Mesenchymal stem cell (in vitro differentiated cells and primary cell): ENCODE measurements at places on chromosomes 2 and 18.
A peak's percentile ranks its signal among the peaks of the same experiment; 100 is the strongest.

DNA sequence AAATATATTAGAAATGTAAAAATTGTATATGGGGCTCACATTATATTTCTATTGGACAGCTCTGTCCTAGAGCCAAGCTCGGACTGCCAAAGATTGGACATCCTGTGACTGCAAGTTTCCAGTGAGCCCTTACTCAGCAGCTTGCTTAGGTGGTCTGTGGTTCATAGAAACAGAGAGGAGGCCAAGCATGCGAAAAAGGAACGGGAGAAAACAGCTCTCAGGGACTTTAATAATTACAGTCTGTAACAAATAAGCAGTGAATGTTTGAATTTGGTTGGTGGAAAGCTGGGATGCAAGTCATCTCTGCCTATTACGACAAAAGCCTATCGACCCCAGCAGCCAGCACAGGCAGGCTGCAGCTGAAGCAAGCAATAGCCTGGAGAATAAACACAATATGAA is 35.6 kb downstream of the WIPF1 start:
- DNase-seq = no peak
- H3K27me3 ChIP-seq = no peaks in the 10 kb centered on the region
- H3K27ac ChIP-seq = no peak overlapping the region
- peaks cover 16% of the 10 kb centered on the region for H3K36me3 ChIP-seq
- no peak overlapping the region for H3K4me3 ChIP-seq

DNA sequence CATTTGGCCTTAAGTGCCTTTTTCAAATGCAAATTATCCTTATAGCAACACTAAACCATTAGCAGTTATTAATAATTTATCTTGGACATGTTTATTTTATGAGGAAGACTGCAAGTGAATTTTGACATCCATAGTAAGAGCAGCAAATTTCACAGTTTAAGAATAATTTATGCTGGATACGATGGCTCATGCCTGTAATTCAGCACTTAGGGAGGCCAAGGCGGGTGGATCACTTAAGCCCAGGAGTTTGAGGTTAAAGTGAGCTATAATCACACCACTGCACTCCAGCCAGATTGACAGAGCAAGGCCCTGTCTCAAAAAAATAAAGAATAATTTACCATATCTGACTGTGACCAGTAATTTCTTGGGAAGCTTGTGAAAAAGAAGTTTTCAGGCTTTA is 286.2 kb downstream of the TMX3 start:
- DNase-seq = peak; percentile 59
- H3K27ac ChIP-seq = peak overlapping the region; percentile 74
- no peaks in the 10 kb centered on the region for H3K27me3 ChIP-seq
- no peaks in the 10 kb centered on the region for H3K36me3 ChIP-seq
- no peak overlapping the region for H3K4me3 ChIP-seq

GRCh38 chr18:70374154-70374553 is 85.3 kb downstream of the SOCS6 start:
- H3K27me3 ChIP-seq = no peaks in the 10 kb centered on the region
- H3K4me3 ChIP-seq = no peak overlapping the region
- H3K4me1 ChIP-seq = peaks cover 4% of the 10 kb centered on the region
- DNase-seq = no peak

GRCh38 chr18:54233747-54234146 is 9.3 kb upstream of the MBD2 start:
- H3K36me3 ChIP-seq = no peaks in the 10 kb centered on the region
- H3K4me1 ChIP-seq = no peaks in the 10 kb centered on the region
- H3K27ac ChIP-seq = no peak overlapping the region
- DNase-seq = no peak
- H3K4me3 ChIP-seq = no peak overlapping the region
- no peaks in the 10 kb centered on the region for H3K27me3 ChIP-seq

DNA sequence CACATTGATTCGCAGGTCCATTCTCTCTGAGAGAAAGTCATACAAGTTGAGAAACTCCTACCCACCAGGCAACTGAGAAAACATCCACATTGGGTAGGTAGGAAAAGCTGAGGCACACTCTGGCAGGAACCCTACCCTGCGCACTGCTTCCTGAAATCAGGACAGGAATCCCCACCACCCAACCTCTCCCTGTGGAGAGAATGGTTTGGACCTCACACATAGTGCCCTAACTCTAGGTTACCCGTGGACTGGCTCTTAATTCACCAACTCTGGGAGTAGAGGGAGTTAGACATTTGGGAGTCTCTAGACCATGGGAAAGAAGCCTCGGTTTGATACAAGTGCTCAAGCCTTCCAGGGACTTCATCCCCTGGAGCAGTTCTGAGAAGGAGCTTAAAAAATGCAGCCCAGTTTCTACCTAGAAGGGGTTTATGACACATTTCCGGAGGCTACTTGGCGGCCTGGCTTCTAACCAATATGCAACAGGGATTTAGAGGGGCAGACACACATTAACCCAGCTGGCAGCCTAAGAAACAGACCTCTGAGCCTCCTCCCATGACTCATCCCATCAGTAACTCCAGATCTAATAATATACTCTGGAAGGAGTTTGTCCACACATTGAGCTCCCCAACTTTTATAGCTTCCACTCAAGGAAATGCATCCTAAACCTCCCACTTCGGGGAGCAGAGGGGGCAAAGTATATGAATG is 136.7 kb downstream of the EML6 start:
- no peak overlapping the region for H3K4me3 ChIP-seq
- H3K27ac ChIP-seq = peak overlapping the region; percentile 82
- no peaks in the 10 kb centered on the region for H3K36me3 ChIP-seq
- no peaks in the 10 kb centered on the region for H3K27me3 ChIP-seq

GRCh38 chr2:239182981-239183791 is 217.6 kb downstream of the HDAC4 start:
- H3K4me3 ChIP-seq = no peak overlapping the region
- no peak for DNase-seq
- H3K27ac ChIP-seq = no peak overlapping the region
- H3K36me3 ChIP-seq = peaks cover 65% of the 10 kb centered on the region
- H3K4me1 ChIP-seq = peaks cover 5% of the 10 kb centered on the region

- H3K27me3 ChIP-seq = no peaks in the 10 kb centered on the region
- H3K27ac ChIP-seq = peak overlapping the region; percentile 67
- no peak overlapping the region for H3K4me3 ChIP-seq
These were observed 45.1 kb downstream of the TRAK2 start for GRCh38 chr2:201406077-201406662.

- no peaks in the 10 kb centered on the region for H3K36me3 ChIP-seq
- H3K27ac ChIP-seq = no peak overlapping the region
- no peaks in the 10 kb centered on the region for H3K4me1 ChIP-seq
- H3K27me3 ChIP-seq = no peaks in the 10 kb centered on the region
- H3K4me3 ChIP-seq = no peak overlapping the region
- no peak for DNase-seq
These were observed 281.3 kb downstream of the TDRD15 start for GRCh38 chr2:21404827-21405625.

DNA sequence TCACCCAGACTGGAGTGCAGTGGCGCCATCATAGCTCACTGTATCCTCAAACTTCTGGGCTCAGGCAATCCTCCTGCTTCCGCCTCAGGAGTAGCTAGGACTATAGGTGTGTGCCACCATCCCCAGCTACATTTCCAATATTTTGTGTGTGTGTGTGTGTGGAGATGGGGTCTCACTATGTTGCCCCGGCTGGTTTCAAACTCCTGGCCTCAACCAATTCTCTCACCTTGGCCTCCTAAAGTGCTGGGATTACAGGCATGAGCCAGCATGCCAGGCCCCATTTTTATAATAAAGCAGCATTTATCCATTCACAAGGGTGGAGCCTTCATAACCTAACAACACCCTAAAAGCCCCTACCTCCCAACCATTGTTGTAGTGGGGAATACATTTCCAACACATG is 52.5 kb upstream of the DTNB start:
- no peaks in the 10 kb centered on the region for H3K36me3 ChIP-seq
- DNase-seq = no peak
- no peaks in the 10 kb centered on the region for H3K4me1 ChIP-seq
- H3K4me3 ChIP-seq = no peak overlapping the region
- peaks cover 28% of the 10 kb centered on the region for H3K27me3 ChIP-seq

DNA sequence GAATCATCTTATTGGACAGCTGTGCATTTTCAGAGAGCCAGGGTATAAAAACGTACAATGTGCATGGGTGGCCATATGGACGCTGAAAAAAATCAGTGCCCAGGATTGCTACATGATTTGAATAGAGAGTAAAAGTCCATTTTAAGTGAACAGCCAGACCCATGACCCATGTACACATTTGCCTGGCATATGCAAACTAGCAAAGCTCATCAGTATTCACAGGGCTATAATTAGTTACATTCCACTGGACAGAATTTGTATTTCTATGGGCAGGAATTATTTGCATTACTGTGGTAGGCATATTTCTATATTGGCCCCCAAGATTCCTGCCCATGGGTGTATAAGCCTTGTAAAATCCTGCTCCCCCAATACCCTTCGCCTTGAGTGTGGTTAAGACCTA is 78.8 kb downstream of the PTH2R start:
- H3K27me3 ChIP-seq = no peaks in the 10 kb centered on the region
- H3K36me3 ChIP-seq = no peaks in the 10 kb centered on the region
- no peak for DNase-seq
- H3K4me1 ChIP-seq = no peaks in the 10 kb centered on the region
- H3K4me3 ChIP-seq = no peak overlapping the region

DNA sequence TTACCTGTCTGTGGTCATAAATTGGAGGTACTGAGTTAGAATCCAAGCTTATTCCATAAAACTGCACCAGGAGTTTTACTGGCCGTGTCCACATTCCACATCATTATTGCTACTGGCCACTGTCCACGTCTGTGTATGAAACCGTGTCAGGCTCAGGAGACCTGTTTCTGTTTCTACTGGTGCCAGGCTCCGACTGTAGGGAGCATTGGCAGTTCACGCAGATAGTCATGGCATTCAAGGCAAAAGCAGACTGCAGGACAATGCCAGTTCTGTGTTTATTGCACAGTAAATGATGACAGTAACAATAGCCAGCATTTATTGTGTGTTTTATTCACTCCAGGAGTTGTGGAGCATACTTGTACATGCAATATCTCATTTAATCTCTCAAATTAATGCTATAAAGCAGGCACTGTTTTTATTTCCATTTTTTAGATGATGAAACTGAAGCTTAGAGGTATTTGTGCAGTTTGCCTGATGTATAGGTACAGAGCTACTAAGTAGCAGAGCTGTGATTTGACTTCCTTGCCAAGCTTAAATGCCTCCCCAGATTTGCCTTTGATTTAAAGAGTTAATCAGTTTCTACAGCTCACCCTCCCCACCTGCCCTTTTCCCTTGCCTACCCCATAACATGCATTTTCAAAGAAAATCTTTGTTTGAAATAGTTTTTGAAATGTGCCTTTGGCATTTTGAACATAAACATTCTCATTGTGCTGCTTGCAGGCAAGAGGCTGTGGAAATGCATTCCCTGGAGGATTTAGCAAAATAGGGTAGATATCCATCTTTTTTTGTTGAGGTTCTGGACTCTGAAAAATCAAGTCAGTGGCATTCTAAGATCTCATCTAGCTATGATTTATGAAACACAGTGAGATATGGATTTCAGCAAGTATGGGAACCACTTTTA is 55.5 kb downstream of the MAP4K4 start:
- DNase-seq = no peak
- peaks cover 46% of the 10 kb centered on the region for H3K36me3 ChIP-seq
- H3K4me1 ChIP-seq = peaks cover 18% of the 10 kb centered on the region
- H3K4me3 ChIP-seq = peak overlapping the region; percentile 2

GRCh38 chr18:70169747-70170146 is 35.7 kb downstream of the RTTN start:
- H3K27ac ChIP-seq = no peak overlapping the region
- no peaks in the 10 kb centered on the region for H3K4me1 ChIP-seq
- no peaks in the 10 kb centered on the region for H3K27me3 ChIP-seq
- no peak for DNase-seq
- H3K4me3 ChIP-seq = no peak overlapping the region

DNA sequence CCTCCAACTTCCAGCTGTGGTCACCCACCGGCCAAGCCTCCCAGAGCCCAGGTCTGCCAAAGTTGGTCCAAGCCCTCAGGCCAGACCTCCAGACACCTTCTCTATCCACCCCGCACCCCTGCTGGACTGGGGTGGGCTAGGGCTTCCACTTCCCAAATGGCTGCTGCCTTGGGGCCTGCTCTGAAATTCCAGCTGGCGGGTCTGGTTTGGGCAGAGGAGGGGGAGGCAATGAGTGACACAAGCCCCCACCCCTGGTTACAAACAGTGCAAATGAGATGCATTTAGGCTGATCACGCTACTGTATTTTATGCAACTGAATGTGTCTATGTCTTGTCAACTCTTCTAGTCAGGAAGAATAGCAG is 14.6 kb downstream of the POU3F3 start:
- peaks cover 28% of the 10 kb centered on the region for H3K4me1 ChIP-seq
- H3K27ac ChIP-seq = no peak overlapping the region
- H3K27me3 ChIP-seq = peaks cover 95% of the 10 kb centered on the region
- H3K36me3 ChIP-seq = no peaks in the 10 kb centered on the region
- DNase-seq = no peak
- H3K4me3 ChIP-seq = no peak overlapping the region

DNA sequence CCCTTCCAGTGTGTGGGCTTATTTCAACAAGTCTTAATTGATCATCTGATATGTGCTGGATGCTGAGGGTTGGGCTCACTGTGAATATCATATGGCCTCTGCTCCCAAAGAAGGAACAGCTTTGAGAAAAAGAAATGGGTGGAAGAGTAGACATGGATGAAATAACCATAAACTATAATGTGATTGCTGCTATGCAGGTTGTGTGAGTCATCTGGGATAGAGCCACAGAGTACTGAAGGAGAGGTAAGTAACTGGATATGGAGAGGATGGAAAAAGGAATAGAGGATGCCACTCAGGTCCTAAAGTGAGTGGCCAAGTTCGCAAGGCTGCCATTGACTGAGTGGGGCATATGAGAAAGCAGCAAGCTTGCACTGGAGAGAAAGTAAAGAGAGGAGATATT is 8.7 kb upstream of the DSG2 start:
- no peak overlapping the region for H3K27ac ChIP-seq
- no peak for DNase-seq
- no peaks in the 10 kb centered on the region for H3K27me3 ChIP-seq
- no peaks in the 10 kb centered on the region for H3K36me3 ChIP-seq
- H3K4me3 ChIP-seq = no peak overlapping the region

DNA sequence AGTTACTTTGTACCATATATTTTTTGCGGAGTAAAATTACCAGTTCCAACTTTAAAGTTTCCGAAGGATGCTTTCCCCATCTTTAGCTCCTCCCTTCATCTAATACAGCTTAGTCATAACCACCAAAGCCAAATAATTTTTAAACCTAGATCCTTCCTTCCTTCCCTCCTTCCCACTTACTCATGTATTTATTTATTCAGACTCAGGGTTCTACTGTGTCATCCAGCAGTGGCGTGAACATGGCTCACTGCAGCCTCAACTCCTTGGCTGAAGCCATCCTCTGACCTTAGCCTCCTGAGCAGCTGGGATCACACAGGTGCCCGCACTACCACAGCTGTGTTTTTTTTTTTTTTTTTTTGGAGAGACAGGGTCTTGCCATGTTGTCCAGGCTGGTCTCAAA is 4.4 kb downstream of the LPIN2 start:
- peaks cover 39% of the 10 kb centered on the region for H3K36me3 ChIP-seq
- H3K4me3 ChIP-seq = no peak overlapping the region
- H3K27ac ChIP-seq = no peak overlapping the region

- no peak overlapping the region for H3K4me3 ChIP-seq
- no peaks in the 10 kb centered on the region for H3K36me3 ChIP-seq
- H3K27me3 ChIP-seq = no peaks in the 10 kb centered on the region
- no peak overlapping the region for H3K27ac ChIP-seq
- peak; percentile 58 for DNase-seq
These were observed 87.2 kb upstream of the FSHR start for GRCh38 chr2:49241501-49241900.

- no peaks in the 10 kb centered on the region for H3K4me1 ChIP-seq
- DNase-seq = peak; percentile 86
- H3K4me3 ChIP-seq = peak overlapping the region; percentile 56
- H3K27me3 ChIP-seq = no peaks in the 10 kb centered on the region
- H3K36me3 ChIP-seq = no peaks in the 10 kb centered on the region
- H3K27ac ChIP-seq = no peak overlapping the region
These were observed 17.0 kb downstream of the VRK2 start for GRCh38 chr2:58063641-58064040.
